Lung (tissue), 17 donors: ENCODE measurements at places on chromosomes 2 and 18. TPM values are rescaled to one million over a fixed set of nuclear protein-coding genes. Genes with fewer than 3 reads are reported as not detected.

GRCh38 chr2:183117226-183117625 is 7.0 kb upstream of the NUP35 start:
- H3K27me3 ChIP-seq, result no peaks in the 10 kb centered on the region
- no peak overlapping the region for H3K4me3 ChIP-seq
- no peaks in the 10 kb centered on the region for H3K4me1 ChIP-seq
- H3K27ac ChIP-seq, result no peak overlapping the region

DNA sequence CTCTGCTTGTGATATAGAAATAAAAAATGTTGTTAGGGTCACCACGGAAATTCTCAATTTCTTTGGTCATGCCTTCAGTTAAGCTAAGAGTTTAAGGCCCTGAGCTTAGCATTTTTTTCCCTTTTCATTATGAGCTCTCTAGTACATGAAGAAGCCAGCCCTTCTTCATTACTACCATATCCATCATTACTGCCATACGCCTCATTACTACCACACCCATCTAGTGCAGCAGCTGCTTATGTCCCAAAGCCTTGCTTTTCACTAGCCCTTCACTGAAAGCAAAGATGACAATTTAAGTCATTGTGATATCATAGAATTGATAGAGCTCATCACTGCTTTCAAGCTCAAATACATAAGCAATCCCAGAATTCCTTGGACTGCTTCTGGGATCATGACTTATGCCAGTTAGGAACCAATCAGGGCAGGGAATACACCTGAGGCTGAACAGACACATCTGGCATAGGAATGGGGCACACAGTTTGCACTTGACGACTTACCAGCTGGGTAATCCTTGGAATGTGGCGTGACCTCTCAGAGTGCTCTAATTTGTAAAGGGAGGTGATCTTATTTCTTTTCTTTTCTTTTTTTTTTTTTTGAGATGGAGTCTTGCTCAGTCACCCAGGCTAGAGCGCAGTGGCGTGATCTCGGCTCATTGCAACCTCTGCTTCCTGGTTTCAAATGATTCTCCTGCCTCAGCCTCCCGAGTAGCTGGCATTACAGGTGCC is 40.3 kb downstream of the SOWAHC start:
- no peak overlapping the region for H3K4me3 ChIP-seq
- no peak overlapping the region for H3K27ac ChIP-seq
- no peaks in the 10 kb centered on the region for H3K27me3 ChIP-seq
- no peaks in the 10 kb centered on the region for H3K4me1 ChIP-seq
- H3K36me3 ChIP-seq, result no peaks in the 10 kb centered on the region

GRCh38 chr2:238116298-238117198 is 16.4 kb downstream of the ESPNL start:
- no peaks in the 10 kb centered on the region for H3K4me1 ChIP-seq
- no peak for DNase-seq
- H3K36me3 ChIP-seq, result no peaks in the 10 kb centered on the region
- H3K27me3 ChIP-seq, result peaks cover 5% of the 10 kb centered on the region

DNA sequence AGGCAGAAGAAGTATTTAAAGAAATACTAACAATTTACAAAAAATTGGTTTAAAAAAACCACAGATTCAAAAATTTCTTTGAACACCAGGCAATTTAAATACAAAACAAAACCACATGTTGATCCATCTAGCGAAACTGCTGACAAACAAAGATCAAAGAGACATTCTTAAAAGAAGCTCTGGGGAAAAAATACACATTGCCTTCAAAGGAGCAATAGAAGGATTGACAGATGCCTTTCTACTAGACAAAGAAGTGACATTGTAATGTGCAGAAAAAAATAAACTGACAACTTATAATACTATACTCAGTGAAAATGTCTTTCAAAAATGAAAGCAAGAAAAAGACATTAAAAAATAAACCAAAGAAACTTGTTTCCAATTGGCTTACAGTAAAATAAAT is 12.6 kb upstream of the EIF2AK3 start:
- H3K27me3 ChIP-seq, result no peaks in the 10 kb centered on the region
- DNase-seq, result no peak
- no peak overlapping the region for H3K4me3 ChIP-seq
- no peak overlapping the region for H3K27ac ChIP-seq
- no peaks in the 10 kb centered on the region for H3K4me1 ChIP-seq

- DNase-seq, result no peak
- H3K36me3 ChIP-seq, result peaks cover 4% of the 10 kb centered on the region
- H3K4me1 ChIP-seq, result peaks cover 18% of the 10 kb centered on the region
- H3K27ac ChIP-seq, result no peak overlapping the region
Measured at GRCh38 chr2:105813405-105813804, 68.7 kb downstream of the NCK2 start.

- no peak overlapping the region for H3K27ac ChIP-seq
- H3K36me3 ChIP-seq, result no peaks in the 10 kb centered on the region
- H3K4me3 ChIP-seq, result no peak overlapping the region
- no peak for DNase-seq
Measured at GRCh38 chr2:240651185-240651584, 25.9 kb downstream of the GPR35 start.

DNA sequence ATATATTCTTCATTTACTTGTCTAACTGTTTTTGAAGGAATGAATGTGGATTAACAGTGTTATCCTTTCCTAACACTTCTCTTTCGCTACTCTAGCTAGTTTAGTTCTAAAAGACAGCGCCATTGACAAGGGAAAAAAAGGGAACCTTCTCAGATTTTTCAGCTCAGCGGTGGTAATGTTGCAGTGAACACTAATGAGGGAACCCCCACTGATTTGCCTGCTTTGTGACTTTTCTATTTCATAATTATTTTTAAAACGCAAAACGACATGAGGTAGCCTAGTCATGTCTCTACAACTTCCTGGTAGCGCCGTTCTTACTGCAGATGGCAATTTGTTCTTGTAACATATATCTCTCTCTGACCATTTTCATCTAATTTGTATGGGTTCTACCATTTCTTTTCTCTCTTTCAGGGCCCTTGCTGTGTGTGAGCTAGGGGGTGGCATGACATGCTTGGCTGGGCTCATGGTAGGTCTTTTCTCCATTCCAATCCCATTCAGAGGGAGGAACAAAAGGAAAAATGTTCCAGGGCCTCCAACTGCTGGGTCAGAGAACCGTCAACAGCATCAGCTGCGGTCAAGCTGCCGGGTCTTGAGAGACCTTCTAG is 235.5 kb upstream of the SIX3 start:
- H3K36me3 ChIP-seq, result no peaks in the 10 kb centered on the region
- H3K27ac ChIP-seq, result no peak overlapping the region
- no peaks in the 10 kb centered on the region for H3K27me3 ChIP-seq
- H3K4me1 ChIP-seq, result no peaks in the 10 kb centered on the region
- no peak overlapping the region for H3K4me3 ChIP-seq

DNA sequence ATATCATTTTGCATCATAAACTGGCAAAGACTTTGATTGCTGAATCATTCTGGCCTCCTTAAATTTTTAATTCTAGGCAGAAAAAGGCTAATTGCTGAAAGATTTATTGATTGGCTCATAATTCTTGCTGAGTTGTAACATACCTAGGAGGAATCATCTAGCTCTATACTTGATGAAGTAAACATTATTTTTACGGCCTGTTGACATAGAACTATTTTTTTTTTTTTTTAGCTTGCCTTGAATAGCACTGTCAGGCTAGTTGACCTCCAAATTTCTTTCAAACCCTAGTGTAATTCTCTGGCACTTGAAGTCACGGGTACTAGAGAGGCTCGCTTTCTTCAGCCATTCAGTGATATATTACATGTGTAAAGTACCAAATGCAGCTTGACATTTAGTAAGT is 2.8 kb downstream of the SERPINB12 start:
- H3K36me3 ChIP-seq, result no peaks in the 10 kb centered on the region
- H3K27ac ChIP-seq, result no peak overlapping the region
- H3K4me1 ChIP-seq, result peaks cover 2% of the 10 kb centered on the region
- no peak overlapping the region for H3K4me3 ChIP-seq
- DNase-seq, result no peak
- peaks cover 3% of the 10 kb centered on the region for H3K27me3 ChIP-seq

DNA sequence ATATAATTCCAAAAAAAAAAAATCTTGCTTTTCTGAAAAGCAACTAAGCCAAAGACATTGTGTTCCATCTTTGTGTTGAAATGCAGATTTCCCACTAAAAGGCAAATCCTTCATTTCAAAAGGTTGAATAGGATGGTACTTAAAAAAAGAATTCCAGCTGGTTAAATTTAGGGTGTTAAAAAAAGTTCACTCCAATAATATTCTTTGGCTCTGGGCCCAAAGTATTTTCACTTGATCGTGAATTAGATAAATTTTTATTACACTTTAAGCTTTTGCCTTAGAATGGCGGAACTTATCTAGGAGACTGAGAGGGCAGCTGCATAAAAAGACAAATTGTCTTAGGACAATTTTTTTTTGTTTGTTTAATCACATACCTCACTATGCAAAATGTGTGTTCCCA is 79.2 kb downstream of the BCL11A start:
- H3K4me1 ChIP-seq, result no peaks in the 10 kb centered on the region
- H3K4me3 ChIP-seq, result no peak overlapping the region
- no peaks in the 10 kb centered on the region for H3K27me3 ChIP-seq

DNA sequence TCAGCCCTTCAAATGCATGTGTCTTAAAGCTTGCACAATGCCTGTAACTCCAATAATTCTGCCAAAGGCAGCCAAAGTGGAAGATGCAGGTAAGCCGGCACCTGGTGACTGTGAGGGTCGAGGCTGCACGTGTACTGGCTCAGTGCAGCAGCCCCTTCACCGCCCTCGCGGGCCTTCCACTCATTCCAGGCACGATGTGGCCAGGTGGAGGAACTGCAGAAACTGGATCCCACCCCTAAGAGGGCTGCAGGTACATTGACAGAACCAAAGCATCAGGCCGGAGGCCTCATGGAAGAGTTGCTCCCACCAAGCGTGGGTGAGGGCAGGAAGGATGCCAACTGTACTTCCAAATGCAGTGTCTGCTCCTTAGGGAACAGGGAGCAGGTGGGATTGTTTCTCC is 253.4 kb downstream of the HDAC4 start:
- no peak for DNase-seq
- H3K27ac ChIP-seq, result no peak overlapping the region
- H3K4me3 ChIP-seq, result no peak overlapping the region
- peaks cover 30% of the 10 kb centered on the region for H3K36me3 ChIP-seq

The AQP12A gene
- not detected for polyA plus RNA-seq

The FAM168B gene
- polyA plus RNA-seq, result 43.8 TPM

The TET3 gene
- 10.0 TPM for polyA plus RNA-seq

The CAPN14 gene
- 0.03 TPM for polyA plus RNA-seq

The STEAP3 gene
- polyA plus RNA-seq, result 32.1 TPM
